ENCODE measurements at places on chromosomes 11 and 22.
A peak's percentile ranks its signal among the peaks of the same experiment; 100 is the strongest.

DNA sequence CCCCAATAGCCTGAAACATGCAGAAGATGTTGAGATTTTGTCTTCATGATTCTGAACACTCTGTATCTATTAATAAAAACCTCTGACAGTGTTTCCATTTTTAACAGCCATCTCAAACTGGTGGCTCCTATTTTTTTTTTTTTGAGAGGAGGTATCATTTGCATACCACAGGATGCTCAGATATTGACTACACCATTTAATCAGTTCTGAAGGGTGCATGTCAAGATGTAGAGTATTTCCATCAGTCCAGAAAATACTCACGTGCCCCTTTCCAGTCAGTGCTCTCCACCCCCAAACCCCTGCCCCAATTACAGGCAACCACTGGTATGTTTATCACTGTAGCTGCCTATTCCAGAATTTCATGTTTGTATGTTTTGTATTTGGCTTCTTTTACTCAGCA lies 85.3 kb upstream of the SORL1-AS1 start:
- peak; percentile 80 for ATAC-seq

DNA sequence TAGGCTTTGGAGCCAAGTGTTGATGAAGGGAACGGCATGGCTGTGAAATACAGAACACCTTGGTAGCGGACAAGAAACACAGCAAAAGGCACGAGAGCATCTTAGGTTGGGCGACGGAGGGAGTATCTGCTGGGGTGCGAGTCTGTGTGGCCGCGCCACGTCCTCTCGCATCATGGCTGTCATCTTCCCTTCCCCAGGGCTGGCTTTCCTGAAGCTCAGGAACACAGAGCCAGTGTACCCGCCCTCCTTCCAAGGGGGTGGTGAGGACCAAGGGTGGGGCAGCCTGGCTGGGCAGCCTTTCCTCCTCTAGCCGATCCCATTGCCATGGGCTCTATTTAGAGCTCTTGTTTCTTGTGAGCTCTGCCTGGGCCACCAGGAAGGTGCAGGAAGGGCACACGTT lies 154.4 kb downstream of the FEZ1 start:
- no peak for ATAC-seq

GRCh38 chr11:111454561-111455192 lies 57.5 kb downstream of the BTG4 start:
- peak; percentile 60 for ATAC-seq

DNA sequence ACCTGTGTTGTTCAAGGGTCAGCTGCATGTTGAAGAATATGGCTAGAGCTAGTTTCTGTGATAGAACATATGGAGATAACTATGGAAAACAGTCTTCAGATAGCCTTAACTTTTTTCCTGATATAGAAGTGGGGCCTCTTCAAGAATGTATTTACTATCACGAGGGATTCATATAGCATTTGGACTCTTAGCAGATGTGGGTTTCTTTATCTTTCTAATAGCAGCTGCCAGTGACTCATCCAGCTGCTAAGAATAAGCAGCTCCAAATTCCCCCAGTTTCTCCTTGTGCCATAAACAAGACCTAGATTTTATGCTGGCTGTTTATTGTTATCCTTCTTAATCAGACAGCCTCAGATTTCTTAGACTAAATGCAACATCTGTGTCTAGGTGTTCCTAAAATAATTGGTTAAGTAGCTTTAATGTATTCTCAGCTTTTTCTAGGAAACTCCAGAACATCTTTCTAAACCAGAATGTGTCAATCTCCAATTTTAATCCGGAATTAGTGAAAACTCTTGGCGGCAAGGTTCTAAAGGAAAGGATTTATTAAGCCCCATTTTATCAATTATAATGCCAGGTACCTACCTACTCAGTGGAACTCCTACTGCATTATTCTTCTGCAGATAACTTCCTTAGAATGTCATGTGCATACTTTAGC lies 119.8 kb downstream of the CSTPP1 start:
- no peak for ATAC-seq

DNA sequence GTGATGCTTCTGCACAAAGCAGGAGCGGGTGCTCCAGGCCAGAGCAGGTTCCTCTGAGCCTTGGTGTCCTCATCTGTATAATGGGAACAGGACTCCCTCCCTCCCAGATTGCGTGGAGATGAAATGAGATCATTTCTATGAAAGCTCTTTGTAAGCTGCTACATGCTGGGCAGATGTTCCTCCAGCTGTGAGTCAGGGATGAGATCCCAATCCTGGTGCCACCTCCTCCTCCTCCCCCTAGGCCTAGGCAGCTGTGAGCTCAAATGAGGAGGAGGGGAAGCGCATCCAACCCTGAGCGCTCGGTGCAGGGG lies 7.0 kb upstream of the CABP2 start:
- ATAC-seq: no peak

- ATAC-seq: no peak
Observed at GRCh38 chr11:99268886-99269285, 248.1 kb downstream of the CNTN5 start.

- no peak for ATAC-seq
Observed at GRCh38 chr22:48357196-48357595, 1470.5 kb downstream of the BRD1 start.

GRCh38 chr11:95688015-95688414 lies 101.6 kb downstream of the FAM76B start:
- ATAC-seq: peak; percentile 29
